ENCODE measurements at places on chromosomes 3 and 15.

GRCh38 chr15:65638109-65638508 lies 16.4 kb downstream of the SLC24A1 start:
- DNase-seq: no peak

DNA sequence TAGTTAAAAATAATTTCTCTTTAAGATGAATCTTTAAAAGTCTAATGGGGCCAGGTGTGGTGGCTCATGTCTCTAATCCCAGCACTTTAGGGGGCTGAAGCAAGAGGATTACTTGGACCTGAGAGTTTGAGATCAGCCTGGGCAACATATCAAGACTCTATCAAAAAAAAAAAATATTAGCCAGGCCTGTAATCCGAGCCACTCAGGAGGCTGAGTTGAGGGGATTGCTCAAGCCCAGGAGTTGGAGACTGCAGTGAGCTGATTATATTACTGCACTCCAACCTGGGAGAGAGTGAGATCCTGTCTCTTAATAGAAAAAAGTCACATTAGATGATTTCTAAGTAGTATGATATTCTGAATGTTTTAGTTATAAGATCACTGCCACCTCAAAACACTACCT lies 322.0 kb upstream of the MANF start:
- DNase-seq: no peak

GRCh38 chr15:35121611-35122359 lies 36.7 kb upstream of the NANOGP8 start:
- no peak for DNase-seq

- no peak for DNase-seq
These were observed 2.1 kb downstream of the CD47 start for GRCh38 chr3:108088697-108089096.

DNA sequence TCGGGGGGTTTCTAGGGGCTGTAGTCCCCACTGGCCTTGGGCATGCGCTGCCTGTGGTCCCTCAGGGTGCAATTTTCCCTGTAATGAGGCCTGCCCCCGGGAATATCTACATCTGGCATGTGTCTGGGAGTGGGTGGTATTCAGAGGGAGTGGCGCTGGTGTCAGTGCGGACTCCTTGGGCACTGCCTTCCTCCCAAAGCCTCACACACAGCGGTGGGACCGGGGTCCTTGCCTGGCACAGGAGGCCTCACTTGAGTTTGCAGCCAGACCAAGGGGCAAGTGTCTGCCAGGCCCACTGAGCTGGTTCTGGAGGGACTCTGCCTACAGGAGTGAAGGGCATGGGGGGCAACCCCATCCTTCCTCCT lies 53.5 kb upstream of the PCSK6 start:
- DNase-seq: no peak

- no peak for DNase-seq
These were observed 1202.3 kb downstream of the NSUN3 start for GRCh38 chr3:95265129-95265528.

- no peak for DNase-seq
These were observed 6.8 kb downstream of the USP4 start for GRCh38 chr3:49333091-49333490.

DNA sequence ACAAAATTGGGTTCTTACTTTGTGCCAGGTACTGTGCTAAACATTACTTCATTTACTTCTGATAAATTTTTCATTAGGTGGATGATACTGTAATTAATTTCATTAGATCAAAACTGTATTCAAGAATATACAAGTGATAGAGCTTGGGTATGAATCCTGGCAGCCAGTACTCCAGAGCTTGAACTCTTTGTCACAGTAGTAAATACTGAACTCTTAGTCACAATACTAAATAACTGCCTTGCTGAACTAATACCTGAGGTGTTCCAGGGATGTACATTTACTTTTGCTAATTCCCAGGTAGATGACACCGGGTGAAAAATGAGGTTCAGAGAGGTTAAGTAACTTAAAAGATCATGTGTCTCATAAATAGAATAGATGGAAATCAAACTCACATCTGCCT lies 20.3 kb downstream of the FXR1 start:
- DNase-seq: no peak

GRCh38 chr3:18919158-18919557 lies 229.2 kb upstream of the KCNH8 start:
- DNase-seq: no peak

GRCh38 chr3:98680723-98681122 lies 82.4 kb upstream of the ST3GAL6 start:
- DNase-seq: no peak

DNA sequence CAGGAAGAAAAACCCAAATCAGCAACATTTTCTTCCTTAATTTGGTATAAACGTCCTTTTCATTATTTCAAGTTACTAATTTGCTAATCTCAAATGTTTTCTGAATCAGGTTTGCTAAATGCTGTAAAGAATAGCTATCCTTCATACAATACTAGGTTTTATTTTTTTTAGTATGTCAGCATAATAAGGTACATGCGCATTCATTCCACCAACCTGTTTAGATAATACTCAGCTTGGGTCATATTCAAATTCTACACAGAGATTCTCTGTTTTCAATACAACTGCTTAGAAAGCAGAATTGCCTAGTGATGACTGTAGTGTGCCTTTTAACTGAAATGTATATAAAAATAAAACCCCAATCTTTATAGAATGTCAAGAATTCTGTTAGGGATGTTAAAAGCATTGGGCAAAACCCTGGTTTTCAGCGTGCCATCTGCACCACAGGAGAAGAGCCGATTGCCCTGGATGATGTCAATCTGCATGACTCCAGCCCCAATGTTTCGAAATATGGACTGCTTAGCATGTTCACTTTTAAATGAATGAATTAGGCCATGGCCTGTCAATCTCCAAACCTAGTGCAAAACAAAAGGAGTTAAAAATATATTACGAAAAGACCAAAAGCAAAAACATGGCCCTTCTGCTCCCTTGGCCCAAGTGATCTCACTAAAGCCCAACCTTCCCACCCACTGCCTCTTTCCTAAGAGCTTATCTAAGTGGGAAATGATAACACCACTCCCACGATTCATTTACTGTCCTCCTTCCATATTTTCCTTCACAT lies 107.4 kb downstream of the GLDN start:
- no peak for DNase-seq

Data from fibroblast of skin of back (primary cell).